Epithelial cell of prostate (primary cell): ENCODE measurements at places on chromosomes 7 and 10.
A peak's percentile ranks its signal among the peaks of the same experiment; 100 is the strongest.

DNA sequence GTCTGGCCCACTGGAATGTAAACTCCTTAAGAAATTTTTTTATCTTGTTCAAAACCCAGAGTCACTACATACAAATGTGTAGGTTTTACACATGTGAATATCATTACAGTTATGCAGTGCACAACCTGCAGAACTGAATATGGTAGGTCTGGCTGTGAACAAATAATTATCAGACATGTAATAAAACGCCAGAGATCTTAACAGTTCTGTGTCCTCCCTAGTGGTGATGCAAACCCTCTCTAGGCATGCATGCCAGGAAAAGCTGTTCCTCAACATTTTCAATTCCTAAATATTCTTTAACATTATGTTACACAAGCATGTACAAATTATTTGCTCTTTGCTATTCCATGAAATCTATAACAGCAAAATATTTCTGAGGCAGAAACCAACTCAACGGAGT is 124.6 kb downstream of the IMMP2L start:
- DNase-seq = no peak

GRCh38 chr7:107035446-107035845 is 9.1 kb upstream of the PRKAR2B start:
- DNase-seq = no peak

DNA sequence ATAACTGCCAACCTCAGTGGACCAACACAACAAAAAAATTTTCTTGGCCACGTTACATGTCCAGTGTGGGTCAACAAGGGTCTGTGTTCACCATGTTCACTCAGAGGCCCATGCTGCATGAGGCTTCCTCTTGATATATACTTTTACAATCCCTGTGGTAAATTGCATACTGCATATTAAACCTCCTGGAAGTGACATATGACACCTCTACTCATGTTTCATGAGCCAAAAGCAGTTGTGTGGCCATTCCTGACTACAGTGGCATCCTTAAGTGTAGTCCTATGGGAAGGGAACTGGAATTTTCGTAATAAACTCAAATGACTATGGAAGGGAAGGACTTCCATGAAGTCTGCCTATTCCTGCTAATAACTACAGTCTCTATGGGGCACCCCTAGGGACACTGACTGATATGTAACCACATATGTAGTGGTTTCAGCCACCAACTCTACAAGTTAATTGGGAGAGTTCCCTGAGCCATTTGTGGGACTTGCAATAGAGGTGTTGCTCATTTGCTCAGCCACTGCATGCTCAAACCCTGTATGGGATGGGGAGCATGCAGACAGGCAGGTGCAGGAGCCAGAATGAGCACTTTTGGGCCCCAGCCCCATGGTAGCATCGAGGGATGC is 9.7 kb downstream of the DYNC1I1 start:
- no peak for DNase-seq

GRCh38 chr10:130737621-130738020 is 573.9 kb downstream of the TCERG1L start:
- DNase-seq = no peak

DNA sequence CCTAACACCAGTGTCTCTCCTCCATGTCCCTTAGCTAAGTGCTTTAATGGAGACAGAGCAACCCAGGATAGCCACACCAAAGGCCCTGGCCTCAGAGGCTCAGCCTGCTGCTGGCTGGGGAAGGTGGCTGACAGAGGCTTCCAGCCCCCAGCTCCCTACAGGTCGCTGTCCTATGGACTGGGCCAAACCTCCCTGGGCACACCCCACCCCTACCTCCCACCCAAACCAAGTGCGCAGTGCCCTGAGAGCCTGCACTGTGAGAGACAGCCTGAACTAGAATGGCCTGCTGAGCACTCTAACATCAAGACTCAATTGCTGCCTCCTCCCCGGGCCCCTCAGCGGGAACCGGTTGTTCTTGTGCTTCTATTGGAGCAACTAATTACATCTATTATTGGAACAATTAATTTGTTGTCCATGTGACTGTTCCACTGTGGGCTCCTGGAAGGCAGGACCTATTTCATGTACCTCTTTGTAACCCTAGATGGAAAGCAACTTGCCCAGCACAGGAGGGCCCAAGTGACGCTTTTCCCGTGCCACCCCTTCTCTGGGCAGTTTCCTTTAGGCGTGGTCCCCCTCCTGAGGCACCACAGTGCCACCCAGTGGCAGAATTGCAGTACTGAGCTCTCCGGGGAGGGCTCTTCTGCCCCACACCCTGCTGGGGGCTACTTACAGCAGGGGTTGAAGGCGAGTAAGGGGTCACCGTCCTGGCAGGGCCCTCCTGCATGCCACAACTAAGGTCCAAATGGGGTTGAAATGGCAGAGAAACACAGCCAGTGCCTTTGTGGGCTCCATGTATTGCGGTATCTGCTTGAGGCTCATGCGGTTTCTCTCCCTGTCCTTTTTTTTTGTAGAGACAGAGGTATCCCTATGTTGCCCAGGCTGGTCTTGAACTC is 63.7 kb upstream of the WAPL start:
- DNase-seq = no peak

GRCh38 chr7:145151676-145152075 is 315.8 kb upstream of the TPK1 start:
- DNase-seq = no peak

DNA sequence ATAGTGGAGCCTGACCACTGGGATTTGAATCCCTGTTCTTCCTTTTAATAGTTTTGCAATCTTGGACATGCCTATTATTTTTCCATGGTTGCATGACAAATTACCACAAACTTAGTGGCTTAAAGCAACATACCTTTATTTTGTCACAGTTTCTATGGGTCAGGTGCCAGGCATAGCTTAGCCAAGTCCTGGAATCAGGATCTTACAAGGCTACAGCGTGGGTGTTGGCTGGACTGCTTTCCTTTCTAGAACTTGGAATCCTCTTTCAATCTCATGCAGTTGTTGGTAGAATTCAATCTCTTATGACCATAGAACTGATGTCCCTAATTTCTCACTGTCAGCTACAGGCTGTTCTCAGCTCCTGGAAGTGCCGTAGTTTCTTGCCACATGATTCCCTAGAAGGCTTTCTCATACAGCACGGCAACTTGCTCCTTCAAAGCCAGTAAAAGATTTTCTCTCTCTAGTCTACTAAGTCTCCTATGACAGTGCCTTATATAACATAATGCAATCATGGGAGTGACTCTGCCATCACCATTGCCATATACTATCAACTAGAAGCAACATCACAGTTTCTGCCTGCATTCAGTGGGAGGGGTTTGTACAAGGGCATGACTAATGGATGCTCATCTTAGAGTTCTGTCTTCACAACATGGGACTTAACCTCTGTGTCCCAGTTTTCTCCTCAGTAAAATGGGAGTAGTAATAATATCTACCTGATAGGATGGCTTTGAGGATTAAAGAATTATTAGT is 243.4 kb upstream of the FZD1 start:
- no peak for DNase-seq

- peak; percentile 75 for DNase-seq
Observed at GRCh38 chr10:70803775-70804420, 11.8 kb upstream of the SGPL1 start.

- no peak for DNase-seq
Observed at GRCh38 chr10:49508654-49509053, 30.3 kb downstream of the ERCC6 start.

DNA sequence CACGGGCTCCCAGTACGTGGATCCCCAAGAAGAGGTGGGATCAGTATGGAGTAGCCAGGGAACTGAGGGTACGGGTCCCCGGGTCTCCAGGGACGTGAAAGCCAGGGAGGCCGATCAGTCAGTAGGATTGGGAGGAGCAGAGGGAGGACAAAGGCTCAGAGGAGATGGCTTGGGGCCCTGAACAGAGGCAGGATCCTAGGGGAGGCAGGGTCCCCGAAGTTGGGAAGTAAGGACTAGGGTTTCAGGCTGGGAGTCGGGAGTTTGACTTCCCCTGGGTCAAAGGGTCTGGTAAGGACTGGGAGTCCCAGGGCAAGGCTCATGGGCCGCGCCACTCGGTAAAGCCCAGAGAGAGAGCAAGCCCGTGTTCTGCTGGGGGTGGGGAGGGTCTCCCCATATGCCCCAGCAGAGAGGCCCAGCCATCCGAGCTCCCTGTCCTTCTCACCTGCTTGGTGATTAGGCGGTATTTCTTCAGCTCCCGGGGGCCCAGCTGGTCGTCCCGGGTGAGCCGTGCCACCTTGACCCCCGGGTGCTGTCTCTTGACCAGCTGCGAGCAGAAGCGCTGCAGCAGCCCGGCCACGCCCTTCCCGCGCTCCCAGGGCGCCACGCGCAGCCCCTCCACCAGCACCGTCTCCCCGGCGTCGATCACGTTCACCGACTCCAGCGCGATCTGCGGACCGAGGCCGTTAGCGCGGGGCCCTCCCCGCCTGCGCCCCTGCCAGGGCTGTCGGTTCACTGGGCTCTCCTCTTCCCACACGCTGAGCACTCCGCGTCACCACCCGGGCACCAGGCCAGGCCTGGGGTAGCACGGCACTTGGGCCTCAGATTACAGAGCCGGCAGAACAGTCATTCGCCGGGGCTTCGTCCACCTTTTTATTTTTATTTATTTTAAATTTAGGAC is 7.0 kb downstream of the NAT16 start:
- no peak for DNase-seq

GRCh38 chr10:98242823-98243222 is 25.2 kb downstream of the LOXL4 start:
- no peak for DNase-seq

- no peak for DNase-seq
Observed at GRCh38 chr10:6504296-6504695, 75.8 kb downstream of the PRKCQ start.

DNA sequence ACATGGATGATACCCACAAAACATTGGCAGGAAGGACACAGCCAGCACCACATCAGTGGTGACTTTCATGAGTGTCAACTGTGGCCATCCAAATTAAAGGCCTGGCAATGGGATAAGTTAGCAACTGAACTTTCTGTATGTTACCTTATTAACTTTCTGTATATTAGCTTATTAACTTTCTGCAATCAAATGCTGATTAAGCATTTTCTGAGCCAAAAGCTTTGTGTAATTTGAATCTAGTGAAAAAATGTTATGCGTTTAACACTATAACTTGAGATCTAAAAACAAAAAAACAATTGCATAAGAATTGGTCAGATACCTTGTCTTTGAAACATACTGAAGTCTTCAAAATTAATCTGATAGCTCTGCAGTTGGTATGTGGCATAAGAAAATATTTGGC is 159.3 kb downstream of the ZNF33B start:
- DNase-seq = no peak

DNA sequence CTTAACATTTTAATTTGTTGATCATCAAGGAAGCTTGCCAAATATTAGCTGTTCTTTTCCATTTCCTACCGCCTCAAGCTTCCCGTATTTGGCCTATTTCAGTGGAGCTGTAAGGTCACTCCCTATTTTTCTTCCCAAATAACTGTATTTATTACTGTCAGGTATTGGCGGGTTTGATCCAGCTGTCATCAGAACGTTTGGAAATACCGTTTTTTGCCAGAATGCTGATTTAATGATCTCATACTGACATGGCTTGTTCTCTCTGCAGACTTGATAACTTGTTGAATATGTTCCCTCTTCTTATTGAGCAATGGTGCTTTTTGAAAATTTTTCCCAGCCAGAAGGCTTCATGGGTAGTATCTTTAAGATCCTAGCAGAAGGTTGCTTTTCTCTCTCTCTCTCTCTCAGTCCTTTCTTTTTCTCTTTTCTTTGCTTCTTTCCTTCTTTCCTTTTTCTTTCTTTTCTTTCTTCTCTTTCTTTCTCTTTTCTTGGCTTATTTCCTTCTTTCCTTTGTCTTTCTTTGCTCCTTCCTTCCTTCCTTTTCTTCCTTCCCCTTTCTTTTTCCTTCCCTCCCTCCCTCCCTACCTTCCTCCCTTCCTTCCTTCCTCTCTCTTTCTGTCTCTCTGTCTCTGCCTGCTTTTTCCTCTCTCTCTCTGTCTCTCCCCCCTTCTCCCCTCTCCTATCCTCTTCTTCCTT is 42.1 kb downstream of the CUX1 start:
- no peak for DNase-seq

DNA sequence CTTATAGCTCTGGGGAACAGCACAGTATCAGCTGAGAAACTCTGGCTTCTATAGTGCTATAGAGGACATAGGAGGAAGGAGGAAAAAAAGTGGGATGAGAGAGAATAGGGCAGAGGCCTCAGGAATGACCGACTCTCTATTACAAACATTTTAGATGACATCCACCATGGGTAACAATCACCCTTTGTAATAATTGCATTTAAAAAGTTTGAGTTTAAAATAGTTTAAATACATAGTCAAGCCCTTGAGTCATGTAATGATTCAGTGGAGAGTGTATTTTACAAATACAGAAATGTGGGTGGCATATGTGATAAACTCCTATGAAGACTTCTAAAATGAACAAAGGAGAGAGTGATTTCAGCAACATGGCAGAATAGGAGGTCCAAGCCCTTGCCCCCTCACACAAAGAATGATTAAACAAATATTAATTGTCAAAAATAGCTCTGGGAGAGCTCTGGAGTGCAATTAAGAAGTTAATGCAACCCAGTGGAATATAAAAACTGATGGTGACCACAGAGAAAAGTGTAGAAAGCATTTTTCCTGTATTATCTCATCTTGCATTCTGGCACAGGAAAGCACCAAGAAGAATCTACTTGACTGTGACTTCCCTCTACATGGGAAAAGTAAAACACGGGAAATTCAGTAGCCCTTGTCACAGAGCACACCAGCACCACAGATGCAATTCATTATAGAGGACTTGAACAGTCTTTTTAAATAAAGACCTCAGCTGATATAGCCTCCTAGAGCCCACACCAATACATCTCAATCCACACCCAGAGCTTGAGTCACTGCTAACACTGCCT is 569.0 kb upstream of the SORCS1 start:
- no peak for DNase-seq

GRCh38 chr7:45721686-45722598 is 147.8 kb downstream of the ADCY1 start:
- no peak for DNase-seq

DNA sequence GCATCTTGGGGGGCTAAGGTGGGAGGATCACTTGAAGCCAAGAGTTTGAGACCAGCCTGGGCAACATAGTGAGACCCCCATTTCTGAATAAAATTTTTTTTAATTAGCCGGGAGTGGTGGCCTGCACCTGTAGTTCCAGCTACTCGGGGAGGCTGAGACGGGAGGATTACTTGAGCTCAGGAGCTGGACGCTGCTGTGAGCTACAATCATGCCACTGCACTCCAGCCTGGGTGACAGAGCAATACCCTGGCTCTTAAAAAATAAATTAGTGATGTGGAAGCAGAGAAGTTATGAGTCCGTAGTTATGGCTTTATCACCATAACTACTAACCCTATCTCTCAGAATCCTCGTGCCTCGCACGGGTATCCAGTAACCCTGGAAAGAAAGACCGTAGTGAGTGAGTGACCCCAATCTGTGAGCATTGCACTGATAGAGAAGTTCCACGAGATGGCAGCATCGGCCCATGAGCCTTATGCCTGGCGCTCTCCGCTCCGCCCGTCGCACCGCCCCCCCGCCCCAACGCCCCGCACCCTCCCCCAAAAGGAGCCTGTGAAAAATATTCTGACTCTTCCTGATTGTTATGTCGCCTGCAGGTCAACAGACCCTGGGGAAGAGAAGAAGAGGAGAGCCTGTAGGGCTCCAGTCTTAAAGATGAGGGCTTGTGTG is 4.9 kb upstream of the SLC29A3 start:
- DNase-seq = no peak
